ENCODE measurements at places on chromosomes 4 and X. TPM values are rescaled to one million over a fixed set of nuclear protein-coding genes. Genes with fewer than 3 reads are reported as not detected.

The PABPC1L2B gene
- not detected for polyA plus RNA-seq

The CCDC160 gene
- polyA plus RNA-seq: 12.2 TPM

The SH3RF1 gene
- 27.7 TPM for polyA plus RNA-seq

The SUPT20HL1 gene
- not detected for polyA plus RNA-seq

The BRS3 gene
- polyA plus RNA-seq: not detected

The TIGD4 gene
- polyA plus RNA-seq: 2.5 TPM

The CDKN2AIP gene
- polyA plus RNA-seq: 37.8 TPM

The PCSK1N gene
- 22.7 TPM for polyA plus RNA-seq

The MAGEE1 gene
- polyA plus RNA-seq: 6.0 TPM

The HSFX3 gene
- not detected for polyA plus RNA-seq

The SPP1 gene
- polyA plus RNA-seq: 259 TPM

The BST1 gene
- 15.6 TPM for polyA plus RNA-seq

The CPZ gene
- polyA plus RNA-seq: 21.5 TPM

The VCX3A gene
- not detected for polyA plus RNA-seq

DNA sequence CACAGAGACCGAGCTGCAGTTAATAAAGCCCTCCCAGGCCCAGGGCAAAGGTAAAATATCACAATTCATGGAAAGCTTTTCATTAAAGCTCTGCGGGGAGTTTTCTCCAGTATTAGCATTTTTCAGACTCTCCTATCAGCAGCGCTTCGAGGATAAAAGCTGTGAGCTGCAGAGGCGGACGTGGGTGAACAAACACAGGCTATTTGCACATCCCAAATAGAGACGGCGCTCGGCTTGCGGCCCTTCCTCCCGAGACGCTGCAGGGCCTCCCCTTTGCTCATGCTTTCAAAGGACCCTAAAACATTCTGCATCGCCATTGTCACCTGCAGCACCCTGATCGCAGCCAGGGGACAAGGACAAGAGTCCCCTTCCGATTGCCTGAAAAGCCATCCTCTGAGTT, 97.3 kb downstream of the SORCS2 start:
- DNase-seq: no peak

- no peak for DNase-seq
Measured at GRCh38 chr4:87442889-87443288, 20.5 kb downstream of the NUDT9 start.

DNA sequence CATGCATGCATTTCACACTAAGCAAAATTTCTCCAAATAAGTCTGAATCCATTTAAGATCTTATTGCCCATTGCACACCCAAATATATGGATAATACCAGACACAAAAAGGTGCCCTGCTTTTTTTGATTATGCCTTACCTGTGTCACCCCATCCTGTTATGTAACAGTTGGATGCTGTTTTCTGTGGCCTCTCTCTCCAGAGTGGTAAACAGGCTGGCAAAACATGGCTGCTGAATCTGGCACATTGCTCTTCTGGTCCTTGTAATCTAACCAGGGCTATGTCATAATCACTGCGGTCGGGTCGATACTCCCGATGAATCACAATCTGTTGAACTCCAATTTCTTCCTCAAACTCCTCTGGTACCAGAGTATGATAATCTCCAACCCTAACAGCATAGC, 70.1 kb downstream of the PRSS12 start:
- DNase-seq: no peak

GRCh38 chrX:118530219-118530911, 34.8 kb downstream of the DOCK11 start:
- DNase-seq: no peak

DNA sequence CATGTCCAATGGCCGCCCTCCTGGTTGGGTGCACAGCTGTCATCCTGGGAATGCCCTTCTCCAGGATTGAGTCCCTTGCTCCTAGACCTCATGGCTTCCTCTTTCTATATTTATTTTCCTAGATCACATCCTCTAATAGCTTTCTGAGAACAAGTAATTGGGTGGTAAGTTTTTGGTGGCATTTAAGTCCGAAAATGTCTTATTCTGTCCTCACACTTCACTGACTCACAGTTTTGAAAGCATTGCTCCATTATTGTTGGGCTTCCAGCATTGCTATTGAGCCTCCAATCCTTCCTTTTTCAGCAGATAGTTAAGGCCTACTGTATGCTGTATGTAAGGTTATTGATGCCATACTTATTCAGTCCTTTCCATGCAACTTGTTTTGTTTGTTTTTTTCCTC, 25.9 kb downstream of the PGM2 start:
- no peak for DNase-seq

DNA sequence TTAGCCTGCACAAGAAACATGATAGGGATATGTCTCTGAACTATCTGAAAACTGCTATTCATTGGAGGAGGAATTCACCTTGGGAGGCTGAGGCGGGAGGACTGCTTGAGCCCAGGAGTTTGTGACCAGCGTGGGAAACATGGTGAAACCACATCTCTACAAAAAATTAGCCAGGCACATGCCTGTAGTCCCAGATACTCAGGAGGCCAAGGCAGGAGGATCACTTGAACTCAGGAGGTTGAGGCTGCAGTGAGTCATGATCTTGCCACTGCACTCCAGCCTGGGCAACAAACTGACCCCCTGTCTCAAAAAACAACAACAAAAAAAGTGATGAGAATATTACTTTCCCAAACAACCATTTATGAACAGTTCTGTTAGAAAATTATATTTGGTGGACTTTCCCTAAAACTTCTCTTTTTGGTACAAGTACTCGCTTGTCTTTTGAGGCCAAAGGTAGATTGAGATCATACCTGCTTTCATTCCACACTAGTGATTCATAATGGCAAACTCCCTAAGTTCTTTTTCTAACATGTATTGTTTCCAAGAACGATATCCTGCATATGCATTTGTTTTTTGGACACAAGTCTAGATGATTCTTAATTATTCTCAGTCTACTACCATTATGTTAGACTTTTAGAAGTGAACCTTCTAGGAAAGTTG, 33.4 kb downstream of the METTL14 start:
- no peak for DNase-seq

DNA sequence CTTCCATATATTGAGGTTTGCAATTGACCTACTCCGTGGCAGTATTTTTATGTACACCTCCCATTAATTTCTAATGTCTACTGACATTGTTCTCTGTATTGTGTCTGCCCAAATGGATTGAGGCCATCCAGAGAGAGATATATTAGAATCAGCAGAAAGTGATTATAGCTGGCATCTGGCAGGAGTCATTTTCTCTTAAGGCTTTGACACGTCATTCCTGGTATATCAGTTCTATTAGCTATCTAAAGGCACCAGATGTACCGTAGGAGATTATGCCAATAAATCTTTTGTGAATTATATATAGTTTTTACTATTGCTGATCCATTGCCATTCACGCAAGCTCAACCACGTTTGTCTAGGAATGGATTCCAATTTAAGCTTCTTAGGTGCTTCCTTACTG, 1026.4 kb upstream of the IGFBP7 start:
- DNase-seq: no peak

GRCh38 chrX:79133904-79134303, 10.6 kb upstream of the GPR174 start:
- DNase-seq: no peak

GRCh38 chr4:139839403-139840031, 173.9 kb downstream of the MGST2 start:
- no peak for DNase-seq

- no peak for DNase-seq
Measured at GRCh38 chrX:23857363-23857762, 50.4 kb downstream of the APOO start.

DNA sequence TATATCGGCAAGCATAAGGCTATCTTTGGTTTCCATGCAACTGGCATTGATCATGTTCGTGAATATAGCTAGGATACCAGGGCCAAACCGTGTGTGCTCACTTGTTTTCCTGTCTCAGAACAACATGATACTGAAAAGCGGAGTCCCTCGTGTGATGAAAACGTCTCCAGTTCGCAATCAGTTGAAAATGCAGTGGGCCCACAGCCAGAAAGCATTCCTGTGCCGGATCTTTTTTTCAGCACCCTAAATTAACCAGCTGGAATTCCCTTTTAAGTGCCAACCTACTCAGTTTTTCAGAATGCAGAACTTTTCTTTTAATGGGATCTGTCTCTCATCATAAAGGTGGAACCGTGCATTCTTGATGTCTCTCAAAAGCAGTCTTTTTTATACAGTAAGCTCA, 130.8 kb upstream of the FRG1 start:
- DNase-seq: no peak

GRCh38 chrX:43121637-43122036, 343.7 kb upstream of the PPP1R2C start:
- DNase-seq: no peak

GRCh38 chr4:1770791-1771231, 22.3 kb upstream of the FGFR3 start:
- DNase-seq: no peak

- no peak for DNase-seq
Measured at GRCh38 chr4:101667348-101667747, 123.2 kb upstream of the BANK1 start.

- no peak for DNase-seq
Measured at GRCh38 chr4:135050086-135050717, 848.6 kb upstream of the PABPC4L start.

- no peak for DNase-seq
Measured at GRCh38 chr4:149706942-149707341, 108.7 kb downstream of the IQCM start.

DNA sequence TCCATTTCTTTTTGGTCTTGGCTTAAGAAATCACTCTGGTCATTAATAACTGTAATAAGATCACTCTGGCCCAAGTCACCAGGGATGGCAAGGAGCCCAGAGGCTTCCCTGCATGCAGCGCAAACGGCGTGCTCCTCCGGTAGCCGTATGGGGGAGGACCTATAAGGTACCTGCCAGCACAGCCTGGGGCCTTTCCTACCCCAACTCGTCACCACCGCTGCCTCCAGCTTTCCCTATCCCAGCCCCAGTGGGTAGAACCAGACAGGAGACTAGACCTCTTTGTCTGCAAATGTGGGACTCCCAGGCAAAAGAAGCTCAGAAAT, 25.9 kb downstream of the HAND2 start:
- DNase-seq: no peak

GRCh38 chrX:44906542-44906941, 33.6 kb downstream of the KDM6A start:
- no peak for DNase-seq

DNA sequence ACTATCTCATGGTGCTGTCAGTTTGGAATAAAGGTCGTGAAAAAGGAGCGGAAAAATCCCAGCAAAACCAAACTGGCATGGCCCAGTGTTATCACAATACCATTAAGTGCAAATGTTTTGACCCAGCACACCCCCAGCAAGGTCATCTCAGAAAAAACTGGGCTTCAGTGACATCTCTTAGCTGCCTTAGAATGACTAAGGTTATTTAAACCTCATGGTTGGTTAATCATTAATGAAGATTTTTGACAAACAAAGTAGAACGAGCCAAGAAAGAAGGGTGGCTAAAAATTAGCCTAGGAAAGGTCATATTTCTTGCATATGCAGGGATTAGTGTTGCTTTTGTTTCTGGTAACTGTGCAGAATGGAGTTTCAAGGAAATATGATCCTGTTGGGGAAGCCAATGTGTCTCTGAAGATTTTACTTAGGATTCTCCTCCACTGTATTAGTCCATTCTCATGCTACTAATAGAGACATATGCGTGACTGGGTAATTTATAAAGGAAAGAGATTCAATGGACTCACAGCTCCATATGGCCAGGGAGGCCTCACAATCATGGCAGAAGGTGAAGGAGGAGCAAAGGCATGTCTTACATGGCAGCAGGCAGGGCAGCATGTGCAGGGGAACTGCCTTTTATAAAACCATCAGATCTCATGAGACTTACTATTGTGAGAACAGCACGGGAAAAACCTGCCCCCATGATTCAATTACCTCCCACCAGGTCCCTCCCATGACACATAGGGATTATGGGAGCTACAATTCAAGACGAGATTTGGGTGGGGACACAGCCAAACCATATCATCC, 83.5 kb downstream of the CHRNA9 start:
- no peak for DNase-seq
